NCI-H524 (cell line): ENCODE measurements at places on chromosomes 3 and 15.

DNA sequence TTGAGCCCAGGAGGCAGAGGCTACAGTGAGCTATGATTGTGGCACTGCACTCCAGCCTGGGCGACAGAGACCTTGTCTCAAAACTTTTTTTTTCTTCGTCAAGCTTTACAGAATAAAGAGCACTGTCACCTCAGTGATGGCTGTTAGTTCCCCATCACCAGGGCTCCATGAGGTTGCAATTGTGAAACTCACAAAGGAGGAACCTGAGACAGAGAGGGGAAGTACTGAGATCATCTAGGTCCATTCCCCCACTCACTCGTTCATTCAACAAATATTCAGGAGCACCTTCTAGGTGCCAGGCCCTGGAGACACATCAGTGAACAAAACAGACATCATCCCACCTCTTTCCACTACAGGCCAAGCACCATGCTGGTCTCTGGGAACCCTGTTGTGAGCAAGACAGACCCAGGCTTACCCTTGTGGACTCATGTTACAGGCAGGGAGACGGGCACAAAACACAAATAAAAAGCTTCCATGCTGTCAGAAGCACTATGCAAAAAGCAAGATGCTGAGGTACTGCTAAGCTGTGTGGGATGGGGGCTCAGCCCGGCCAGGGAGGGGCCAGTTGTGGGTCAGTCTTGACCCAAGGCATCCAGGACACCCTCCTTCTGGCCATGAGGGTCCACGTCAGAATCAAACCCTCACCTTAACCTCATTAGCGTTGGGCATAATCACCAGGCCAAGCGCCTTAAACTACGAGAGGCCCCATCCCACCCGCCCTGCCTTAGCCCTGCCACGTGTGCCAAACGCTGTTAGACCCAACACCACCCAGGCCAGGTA is 2.1 kb upstream of the RHO start:
- peak; percentile 26 for DNase-seq

GRCh38 chr3:53074761-53075742 is 29.2 kb upstream of the SFMBT1 start:
- DNase-seq = no peak

DNA sequence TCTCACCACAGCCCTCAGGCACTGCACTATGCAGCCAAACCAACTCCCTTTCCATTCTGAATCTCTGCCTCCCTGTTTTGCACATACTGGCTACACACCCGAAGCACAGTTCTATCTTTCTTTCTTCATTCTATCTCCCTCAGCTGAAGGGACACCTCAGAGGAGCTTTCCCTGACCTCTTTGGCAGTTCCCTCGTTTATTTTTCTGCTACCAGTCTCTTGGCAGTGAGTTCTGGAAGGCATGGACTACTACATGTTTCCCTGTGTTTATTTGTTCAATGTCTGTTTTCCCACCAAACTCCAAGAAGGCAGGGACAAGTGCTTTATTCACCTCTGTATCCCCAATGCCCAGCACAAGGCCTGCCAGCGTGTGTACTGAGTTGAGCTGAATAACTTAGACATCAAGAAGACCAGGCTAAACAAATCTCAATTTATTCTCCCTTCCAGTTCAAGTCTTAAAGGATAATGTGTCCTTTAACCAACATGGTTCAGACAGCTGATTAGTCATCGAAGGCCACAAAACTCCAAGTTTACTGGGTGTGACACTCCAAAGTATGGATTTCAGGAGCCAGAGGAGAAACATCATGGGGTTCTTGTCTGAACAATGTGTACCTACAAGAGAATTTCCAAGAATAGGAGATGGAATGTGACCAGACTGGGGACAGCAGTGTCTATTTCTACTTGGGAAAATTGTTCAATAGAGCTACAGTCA is 260.1 kb upstream of the CTNNB1 start:
- no peak for DNase-seq

DNA sequence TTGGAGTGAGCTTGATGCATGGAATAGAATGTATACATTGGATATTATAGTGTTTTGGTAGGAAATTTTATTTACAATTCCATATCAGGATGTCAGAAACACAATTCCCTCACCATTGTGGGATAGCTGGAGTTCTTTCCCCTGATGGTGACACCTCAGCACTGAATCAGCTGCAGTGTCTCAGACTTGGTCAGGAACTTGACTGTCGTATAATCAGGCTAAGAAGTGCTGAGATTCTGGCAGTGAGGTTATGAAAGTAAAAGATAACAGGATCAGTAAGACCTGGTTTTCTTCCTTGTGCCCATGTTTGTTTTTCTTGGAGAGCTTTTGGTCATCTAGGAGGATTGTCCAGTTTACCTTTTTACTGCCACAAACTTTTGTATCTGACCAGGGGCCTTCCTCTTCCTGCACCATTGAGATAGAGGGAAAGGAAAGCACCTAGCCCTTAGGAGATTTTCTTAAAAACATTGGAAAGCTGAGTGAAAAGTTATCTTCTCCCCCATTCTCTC is 27.3 kb upstream of the ST3GAL6 start:
- no peak for DNase-seq

DNA sequence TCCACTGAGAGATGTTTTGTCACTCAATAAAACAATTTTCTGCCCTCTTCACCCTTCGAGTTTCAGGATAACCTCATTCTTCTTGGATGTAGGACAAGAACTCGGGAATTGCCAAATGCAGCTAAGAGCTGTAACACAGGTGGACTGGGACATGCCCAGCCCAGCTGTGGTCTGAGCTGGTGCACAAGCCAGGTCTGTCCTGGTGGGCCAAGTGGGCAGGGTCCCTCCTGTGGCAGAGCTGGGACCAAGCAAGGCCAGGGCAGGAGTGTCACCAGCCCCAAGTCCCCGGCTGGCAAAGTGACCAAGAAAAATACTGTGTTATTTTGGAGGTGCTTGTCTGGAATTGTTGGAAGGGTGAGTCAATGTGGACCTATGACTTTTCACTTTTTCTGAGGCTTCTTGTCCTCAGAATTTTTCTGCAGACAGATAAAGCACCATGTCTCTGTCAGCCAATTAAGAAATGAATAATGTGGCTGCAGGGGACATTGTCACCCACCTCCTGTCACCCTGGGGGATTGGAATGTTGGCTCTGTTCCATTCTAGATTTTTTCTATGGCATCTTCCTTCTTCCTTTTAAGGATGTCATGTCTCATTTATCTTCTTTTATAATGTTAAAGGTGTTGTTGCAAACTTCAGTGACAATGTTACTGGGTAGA is 645.2 kb upstream of the EPHA6 start:
- DNase-seq = no peak

GRCh38 chr3:89184151-89184995 is 77.0 kb downstream of the EPHA3 start:
- DNase-seq = no peak

GRCh38 chr15:85421116-85421925 is 40.9 kb downstream of the AKAP13 start:
- no peak for DNase-seq

DNA sequence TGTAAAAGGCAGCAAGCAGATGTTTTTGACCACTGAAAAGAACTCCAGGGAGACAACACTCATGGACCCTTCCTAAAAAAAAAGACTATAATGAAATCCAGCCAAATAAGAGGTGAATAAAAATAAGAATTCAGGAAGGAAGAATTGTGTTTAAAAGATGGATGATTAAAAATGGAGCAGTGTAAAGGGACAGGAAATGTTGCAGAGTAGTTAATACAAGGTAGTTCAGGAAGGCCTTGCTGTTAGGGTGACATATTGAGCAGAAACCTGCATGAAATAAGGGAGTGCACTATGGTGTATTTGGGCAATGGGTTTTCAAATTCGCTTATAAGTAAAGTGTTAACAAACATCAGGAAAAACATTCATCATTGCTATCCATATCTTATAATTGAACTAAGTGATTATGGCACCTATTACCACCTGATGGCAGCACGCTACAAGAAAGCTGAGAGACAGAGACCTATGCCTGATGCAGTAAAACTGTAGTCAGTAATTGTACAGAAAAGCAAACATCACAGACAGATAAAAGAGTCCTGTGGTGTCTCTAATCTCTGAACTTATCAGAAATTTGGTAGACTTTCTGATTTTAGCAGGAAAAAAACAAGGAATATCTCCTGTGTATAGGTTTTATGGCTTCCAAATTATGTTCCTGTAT is 5.8 kb upstream of the DBR1 start:
- peak; percentile 67 for DNase-seq

DNA sequence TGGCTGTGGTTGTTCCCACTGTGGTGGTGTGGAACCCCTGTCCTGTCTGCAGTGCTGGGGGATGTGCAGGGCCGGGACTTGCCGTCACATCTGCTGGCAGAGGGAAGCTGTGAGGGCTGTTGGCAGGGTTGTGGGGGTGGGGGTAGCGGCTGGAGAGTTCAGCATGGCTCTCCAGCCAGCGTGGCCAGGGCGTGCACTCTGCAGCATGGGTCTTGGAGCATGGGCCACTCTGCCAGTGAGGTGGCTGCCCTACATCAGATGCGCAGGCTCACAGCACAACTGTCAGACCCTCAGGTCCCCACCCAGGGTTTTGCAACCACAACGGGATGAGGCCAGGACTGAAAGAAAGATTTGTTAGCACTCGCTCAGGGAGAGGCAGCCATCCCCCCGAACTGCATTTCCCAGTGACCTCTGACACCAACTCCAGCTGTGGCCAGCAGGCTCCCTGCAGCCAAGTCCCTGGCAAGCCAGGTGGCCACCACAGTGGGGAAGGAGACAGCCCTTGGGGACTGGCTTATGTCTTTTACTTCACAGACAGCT is 237.7 kb upstream of the LYSMD4 start:
- DNase-seq = no peak

- DNase-seq = no peak
These were observed 7.2 kb upstream of the BNIP2 start for GRCh38 chr15:59696332-59696731.
